ENCODE measurements at places on chromosomes 12 and 14. TPM values are rescaled to one million over a fixed set of nuclear protein-coding genes. Genes with fewer than 3 reads are reported as not detected.
A peak's percentile ranks its signal among the peaks of the same experiment; 100 is the strongest.

- no peak for DNase-seq
Measured at GRCh38 chr12:57431654-57432188, 878 bp upstream of the R3HDM2 start.

DNA sequence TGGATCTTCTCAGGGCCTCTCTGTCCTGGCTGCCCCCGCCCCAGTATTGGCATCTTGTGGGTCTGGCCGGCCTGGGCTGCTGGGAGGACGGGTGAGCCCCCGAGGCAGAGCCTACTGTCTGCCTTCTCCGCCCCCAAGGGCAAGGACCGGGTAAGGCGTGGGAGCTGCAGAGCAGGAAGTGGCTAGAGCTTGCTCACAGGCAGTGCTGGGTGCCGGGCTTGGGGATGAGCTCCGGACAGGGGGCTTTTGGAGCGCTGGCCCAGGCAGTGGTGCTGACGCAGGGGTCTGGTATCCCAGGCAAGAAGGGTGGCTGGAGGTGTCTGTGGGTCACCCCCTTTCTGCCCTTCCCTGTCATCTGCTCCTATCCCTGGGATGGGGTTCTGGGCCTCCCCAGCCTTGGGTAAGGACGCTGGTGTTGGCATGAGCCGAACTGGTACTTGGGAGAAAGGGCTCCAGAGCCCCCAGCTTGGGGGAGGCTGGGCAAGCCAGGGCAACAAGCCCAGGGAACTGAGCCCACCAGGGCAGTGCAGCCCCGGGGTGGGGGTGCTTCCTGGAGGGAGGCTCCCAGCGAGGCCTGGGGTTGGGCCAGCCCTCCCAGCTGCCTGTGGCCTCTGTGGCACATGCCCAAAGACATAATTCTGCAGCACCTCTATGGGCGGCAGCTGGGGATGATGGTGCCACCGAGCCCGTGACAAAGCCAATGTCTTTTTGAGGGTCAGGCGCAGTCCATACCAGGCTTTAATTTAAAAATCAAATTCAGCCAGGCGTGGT is 126.3 kb downstream of the KIF26A start:
- DNase-seq: no peak

DNA sequence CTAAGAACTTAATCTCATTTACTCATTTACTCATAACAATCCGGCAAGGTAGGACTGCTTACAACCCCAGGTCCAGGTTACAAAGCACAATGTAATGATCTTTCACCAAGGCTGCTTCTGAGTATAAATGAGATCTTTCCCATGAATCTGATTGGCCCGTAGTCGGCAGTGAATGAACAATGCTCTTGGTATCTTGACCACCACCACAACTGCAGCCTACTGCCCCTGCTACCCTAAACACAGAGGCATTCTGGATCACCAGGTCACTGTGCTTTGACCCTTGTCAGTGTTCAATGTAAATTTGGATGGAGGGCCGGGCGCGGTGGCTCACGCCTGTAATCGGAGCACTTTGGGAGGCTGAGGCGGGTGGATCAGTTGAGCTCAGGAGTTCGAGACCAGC is 15.9 kb downstream of the FAM181A start:
- no peak for DNase-seq

SLC39A2 gene
- total RNA-seq: not detected

TAS2R30 gene
- total RNA-seq: 0.75 TPM

- peak; percentile 4 for DNase-seq
Measured at GRCh38 chr14:55239320-55239719, 31.9 kb upstream of the FBXO34 start.

DNA sequence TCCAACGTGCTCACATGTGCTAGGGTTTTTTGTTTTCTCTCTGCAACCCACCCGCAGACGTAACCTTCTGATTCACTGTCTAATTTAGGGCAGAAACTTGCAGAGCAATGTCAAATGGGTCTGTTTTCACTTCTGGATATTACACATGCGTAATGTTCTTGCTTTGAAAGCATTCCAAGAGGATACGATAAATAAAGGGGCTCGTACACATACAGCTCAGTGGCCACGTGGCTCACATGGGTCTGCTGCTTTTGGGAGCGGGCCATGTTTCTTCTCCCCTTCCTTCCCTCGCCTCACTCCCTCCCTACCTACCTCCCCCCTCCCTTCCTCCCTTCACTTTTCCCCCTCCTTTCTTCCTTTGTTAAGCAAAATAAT is 23.4 kb downstream of the CACNA1C start:
- no peak for DNase-seq

SIX6 gene
- total RNA-seq: 0.08 TPM

DNA sequence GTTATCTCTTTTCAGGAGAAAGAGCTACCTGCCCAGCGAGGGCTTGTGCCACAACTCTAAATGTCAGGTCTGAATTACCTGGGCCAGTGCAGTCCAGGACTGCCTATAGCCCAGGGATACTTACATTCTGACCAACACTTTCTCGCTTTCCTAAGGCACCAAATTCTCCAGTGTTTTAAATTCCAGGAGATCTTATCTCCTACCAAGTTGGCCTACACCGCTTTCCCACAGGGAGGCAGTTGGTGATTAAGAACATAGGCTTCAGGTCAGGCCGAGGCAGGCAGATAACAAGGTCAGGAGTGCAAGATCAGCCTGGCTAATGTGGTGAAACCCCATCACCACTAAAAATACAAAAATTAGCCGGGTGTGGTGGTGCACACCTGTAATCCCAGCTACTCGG is 41.1 kb downstream of the RPS29 start:
- no peak for DNase-seq

DNA sequence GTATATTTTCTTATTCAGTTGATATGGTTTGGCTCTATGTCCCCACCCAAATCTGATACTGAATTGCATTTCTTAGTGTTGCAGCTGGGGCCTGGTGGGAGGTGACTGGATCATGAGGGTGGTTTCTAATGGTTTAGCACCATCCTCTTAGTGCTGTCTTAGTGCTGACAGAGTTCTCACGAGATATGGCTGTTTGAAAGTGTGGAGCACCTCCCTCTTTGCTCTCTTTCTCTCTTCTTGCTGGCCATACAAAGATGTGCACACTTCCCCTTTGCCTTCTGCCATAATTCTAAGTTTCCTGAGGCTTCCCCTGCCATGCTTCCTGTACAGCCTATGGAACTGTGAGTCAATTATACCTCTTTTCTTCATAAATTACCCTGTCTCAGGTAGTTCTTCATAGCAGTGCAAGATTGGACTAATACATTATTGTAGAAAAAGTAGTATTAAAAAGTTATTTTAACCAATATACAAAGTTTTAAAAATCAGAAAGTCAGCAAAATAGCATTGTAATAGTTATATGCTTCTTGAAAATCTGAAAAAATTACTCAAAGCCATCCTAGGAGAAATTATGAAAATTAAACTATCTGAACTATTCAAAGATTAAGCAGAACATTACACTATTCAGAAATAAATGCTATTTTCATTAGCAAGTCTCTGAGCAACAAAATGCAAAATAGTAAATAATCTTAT is 84.1 kb downstream of the PPP1R12A start:
- no peak for DNase-seq

FAM181A gene
- not detected for total RNA-seq

- DNase-seq: peak; percentile 93
Measured at GRCh38 chr14:47660158-47660557, 15.2 kb downstream of the MDGA2 start.

DNA sequence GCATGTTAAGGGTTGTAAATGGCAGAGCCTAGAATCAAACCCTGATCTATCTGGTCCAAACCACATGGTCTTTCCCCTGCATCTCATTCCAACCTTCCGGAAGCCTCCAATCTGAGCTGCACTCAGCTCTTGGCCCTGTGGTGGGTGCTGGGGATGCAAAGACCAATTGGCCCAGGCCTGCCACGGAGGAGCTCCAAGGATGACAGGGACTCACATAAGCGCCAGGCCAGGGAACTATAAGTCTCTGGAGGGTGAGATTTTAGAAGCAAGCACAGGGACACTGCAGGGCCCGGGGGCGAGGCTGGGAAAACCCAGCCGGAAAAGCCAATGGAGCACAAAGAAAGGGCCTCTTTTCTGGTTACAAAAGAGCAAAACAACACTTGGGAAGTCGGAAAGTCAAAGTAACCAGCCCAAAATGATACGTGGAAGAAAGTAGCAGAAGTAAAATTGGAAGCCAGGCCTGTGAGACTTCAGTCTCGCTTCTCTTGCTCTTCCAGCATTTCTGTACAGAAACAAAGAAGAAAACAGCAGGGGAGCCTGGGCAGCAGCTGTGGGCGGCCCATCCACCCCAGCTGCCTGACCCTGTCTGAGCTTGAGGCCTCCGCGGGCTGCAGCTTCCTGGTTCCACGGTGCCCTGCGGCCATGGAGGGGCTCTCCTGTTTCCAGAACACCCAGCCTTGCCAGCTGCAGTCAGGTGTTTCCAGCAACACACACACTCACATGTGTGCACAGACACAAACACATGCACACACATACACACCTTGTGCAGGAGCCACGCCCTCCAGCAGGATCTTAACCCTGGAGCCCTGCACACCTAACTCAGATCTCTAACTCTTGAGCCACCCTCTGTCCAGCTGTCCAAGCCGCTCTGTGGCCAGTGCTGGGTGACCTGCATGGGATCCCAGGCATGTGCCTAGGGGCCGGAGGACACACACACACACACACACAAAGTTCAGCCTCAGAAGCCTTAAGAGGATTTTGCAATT is 178.2 kb downstream of the BCL11B start:
- no peak for DNase-seq

MYO1H gene
- not detected for total RNA-seq

SMCO3 gene
- total RNA-seq: 0.24 TPM

DNA sequence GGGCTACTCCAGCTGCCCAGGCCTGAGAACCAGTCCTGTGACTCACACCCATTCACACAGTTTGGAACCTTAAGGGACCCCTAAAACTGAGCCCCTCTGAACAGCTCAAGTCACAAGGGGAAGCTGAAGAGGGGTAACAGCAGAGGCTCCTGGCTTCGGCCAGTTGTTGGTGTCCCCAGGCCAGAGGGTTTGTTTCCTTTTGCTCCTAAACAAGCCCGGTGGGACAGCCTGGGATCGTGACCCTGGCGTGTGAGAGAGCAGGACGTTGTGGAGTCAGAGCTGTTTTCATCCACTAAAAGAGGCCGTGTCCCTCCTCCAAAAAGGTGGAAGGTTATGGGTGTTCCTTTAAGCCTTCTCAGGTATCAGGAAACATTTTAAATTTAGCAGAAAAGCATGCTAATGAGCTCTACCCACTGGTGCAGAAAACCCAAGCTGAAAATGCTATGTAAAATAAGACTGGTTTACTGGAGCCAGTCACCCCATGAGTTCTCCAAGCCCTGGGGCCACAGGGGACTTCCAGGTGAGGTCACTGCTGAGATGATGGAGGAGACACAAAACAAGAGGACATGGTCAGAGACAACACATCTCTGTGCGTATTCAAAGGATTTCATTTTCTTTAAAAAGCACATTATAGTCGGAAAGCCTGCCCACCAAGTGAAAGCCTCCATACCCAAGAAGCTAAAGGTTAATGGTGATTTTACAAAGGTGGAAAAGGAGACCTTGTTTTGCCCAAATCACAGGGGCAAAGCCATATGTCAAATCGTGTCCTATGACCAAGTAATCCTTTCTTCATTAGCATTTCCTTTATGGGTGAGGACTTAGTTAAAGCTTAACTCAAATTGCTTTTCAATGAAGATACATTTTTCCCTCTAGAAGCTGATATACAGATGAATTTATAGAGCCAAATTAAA is 14.1 kb downstream of the PRKAB1 start:
- DNase-seq: no peak

JPH4 gene
- not detected for total RNA-seq

DNA sequence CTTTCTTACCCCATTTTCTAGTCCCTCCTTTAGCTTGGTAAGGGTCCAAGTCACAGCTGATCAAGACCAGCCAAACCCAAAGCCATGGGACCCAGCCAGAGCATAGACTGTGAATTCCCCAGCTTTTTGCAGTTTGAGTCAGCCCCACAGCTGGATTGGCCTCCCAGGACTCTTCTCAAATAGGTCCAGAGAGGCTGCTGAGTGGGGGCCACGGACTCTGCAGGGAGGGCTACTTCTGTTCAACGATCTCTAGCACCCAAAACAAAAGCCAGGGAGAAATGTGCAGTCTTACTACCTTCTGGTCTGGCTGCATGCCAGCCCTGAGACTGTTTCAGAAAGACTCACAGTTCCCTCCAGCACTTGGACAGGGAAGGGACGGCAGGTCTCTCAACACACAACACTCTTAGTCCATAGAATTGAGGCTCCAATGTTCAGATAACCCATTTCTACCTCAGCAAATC is 1.6 kb downstream of the VDR start:
- DNase-seq: no peak

- no peak for DNase-seq
Measured at GRCh38 chr14:36052681-36053080, 123.8 kb downstream of the PTCSC3 start.

TMEM132D gene
- total RNA-seq: 0.03 TPM

PRH2 gene
- 0.26 TPM for total RNA-seq

- no peak for DNase-seq
Measured at GRCh38 chr12:79115743-79116142, 251.2 kb downstream of the SYT1 start.

OR6C3 gene
- not detected for total RNA-seq

DNA sequence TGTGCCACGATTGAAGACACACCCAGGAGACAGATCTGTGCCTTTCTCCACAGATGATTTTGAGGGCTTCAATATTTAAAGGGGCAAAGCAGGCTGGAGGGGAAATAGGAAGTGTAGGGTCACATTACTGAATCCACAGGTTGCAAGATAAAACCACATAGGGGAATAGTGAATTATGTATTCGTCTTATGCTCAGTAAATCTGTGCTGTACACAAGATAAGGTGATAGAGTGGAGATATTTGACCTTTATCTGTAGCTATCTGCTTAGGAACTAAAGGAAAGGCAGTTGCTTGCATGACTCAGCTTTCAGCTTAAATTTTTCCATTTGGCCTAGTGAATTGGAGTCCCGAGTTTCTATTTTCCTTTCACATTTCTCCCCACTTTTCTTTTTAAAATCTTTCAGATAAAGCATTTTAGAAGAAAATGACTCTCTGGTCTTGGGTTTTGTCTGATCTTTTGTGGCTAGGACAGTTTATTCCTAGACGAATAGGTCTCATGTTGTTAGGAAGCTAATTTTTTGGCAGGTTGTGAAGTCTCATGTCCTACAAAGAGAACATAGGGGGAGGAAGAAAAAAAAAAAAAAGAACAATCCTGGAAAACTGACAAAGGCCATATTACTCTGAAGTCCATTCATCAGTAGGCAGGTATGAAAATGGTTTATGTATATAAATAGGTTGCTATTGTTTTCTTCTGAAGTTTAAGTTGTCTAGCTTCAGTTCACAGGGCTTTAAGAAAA is 55.4 kb downstream of the FBXO33 start:
- DNase-seq: peak; percentile 39

DNA sequence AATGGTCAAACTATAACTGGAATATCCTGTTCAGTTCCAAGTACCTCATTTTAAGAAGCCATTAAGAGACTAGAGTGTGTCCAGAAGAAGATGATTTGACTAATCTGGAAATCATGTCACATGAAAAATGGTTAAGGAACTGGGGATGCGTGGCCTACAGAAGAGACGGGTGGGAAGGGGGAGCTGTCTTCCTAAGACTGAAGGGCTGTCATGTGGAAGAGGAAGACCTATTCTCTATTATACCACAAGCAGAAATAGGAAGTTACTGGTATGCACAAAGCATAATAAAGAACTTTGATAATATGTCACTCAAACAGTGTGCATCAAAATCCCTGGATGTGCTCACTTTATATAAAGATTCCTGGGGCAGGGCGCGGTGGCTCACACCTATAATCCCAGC is 50.3 kb downstream of the HECTD4 start:
- no peak for DNase-seq

Data from SK-MEL-5 (cell line).